Stimulated activated CD8-positive, alpha-beta memory T cell treated with anti-CD3 and anti-CD28 coated beads, Interleukin-7, amount 100 ng/mL, for 4 hours (primary cell): ENCODE measurements at places on chromosomes 6 and 20.

DNA sequence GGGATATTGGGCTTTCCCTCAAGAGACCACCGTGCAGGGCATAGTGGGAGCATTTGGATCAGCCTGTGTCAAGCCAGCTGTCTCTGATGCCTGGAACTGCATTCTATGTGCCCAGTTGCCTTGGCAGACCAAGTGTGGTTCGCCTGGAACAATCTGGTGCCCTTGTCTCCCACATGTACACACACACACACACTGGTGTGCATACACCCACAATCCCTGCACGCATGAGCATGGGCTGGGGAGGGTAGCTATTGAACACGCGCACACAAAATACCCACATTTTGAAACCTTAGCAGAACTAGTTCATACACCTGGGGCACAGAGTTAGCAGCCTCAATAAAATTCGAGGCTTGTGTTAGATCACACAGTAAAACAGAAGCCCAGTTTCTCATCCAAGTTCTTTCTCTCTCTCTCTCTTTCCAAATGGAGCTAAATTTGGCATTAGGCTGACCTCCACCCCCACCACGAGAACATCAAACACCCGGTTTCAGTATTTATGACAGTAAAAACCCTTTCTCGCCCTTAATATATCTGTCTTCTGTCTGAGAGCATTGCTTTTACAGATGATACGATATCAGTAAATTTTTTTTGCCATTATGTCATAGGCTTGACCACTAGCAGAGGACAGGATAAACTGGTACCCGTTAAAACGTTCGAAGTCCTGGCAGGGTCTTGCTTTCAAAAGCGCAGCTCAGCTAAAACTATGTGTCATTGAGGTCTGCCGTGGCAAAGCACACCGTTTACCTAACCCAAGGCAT, 18.2 kb upstream of the NFATC2 start:
- DNase-seq, result no peak

- no peak for DNase-seq
These were observed 12.2 kb downstream of the SUN5 start for GRCh38 chr20:32991792-32992641.

DNA sequence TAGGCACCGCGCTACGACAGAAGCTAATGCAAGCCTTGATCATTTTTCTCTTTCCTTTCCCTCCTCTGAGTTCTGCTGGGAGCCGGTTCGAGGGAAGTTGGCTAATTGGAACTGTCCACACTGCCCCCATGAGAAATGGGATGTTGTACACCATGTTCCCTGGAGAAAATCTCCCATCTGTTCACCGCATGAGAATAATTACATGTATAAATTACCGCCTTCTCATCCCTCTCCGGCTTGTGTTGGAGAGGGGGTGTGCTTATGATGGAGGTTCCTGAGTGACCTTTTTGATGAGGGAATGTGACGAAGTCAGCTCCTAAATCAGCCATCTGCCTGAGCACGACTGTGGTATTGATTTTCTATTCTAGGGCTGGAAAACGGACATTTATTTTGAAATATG, 320.2 kb upstream of the SULF2 start:
- DNase-seq, result no peak

DNA sequence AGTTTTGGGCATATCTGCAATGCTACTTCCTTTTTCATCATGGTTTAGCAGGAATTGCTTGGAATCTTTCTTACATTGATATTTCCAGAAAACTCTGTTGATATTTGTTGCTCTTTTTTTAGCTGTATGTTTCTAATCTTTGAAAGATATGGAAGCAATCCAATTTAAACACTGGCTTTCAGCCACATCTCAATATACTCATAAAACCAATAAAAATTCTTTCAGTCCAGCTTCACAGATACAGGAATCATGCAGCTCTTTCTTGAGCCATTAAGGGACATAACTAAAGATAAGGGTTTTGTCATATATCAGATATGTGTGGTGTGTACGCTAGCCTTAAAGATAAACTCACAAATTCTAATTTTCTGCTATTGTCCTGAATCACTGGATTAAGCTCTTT, 47.4 kb downstream of the PKIB start:
- no peak for DNase-seq

- DNase-seq, result no peak
These were observed 29.0 kb downstream of the FAM83B start for GRCh38 chr6:54875539-54875938.

GRCh38 chr6:157774153-157775135, 48.6 kb upstream of the SNX9 start:
- no peak for DNase-seq

GRCh38 chr20:61280217-61280980, 28.3 kb downstream of the CDH4 start:
- no peak for DNase-seq

- no peak for DNase-seq
These were observed 78.1 kb upstream of the FAM83B start for GRCh38 chr6:54768494-54768893.

GRCh38 chr6:67736816-67737215, 898.3 kb upstream of the ADGRB3 start:
- no peak for DNase-seq

DNA sequence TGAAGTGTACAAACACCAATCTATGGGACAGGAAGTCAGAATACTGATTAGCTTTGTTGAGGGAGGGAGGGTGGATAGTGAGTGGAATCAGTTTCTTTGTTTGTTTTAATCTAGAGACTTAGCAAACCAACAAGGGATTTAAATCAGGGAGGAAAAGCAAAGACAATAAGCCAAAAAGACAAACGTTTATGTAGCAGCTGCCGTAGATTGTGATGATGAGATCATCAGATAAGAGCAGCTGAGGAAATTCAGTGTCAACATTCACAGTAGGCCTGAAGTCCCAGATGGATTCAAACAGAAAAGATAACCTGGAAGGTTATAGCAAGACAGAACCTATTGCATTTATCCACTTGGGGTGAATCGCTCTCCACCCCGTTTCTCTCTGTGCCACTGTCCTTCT, 104.9 kb upstream of the SYNDIG1 start:
- no peak for DNase-seq

DNA sequence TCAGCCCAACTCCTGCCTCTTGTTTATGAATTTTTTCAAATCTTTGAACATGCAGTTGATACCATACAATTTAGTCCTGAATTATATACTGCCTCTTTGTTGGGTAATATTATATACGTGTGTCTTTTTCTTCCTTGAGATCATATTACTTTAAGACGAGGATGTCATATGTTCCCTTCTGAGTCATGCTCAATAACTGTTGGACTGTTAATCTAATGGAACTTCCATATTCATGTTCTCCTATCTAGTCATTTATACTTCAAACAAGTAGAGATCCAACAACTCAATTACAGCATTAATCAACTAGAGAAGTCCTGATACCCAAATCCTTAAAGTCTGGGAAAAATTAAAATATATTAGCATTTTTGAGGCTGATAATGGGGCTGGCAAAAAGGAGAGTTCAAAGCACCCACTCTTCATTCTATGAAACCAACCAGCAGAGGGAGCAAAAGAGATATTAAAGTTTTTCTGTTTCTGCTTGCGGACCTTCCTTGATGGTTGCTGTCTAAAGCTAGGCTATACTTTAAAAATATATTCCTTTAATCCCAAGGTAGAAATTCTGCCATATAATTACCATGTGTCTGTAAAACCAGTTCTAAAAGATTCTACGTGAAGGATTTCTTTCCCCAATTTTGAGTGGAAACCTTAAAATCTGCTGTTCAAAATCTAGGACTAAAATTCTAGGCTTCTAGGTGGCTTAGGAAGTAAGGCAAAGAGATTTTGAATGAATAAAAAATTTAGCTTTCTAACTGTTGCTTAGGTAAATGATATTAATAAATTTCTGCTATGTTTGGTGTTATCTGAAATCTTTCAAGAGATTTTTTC, 498.9 kb downstream of the BCKDHB start:
- no peak for DNase-seq

GRCh38 chr20:39270837-39271604, 308.9 kb downstream of the DHX35 start:
- DNase-seq, result no peak

DNA sequence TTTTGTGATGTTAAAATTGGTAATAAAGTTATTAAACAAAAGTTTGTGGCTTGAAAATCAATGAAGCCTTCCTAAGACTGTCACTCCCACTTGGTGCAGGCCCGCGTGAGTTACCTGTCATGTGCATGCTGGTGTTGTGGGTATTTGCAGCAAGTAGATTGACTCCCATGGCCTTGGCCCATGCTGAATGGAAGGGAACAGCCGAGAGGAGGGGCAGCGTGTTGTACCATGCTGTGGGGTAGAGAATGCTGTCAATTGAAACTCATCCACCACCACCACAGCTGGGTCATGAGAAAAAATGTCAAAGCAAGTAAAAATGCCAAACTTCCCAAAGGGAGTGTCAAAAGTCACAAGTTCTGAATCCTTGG, 12.7 kb upstream of the VNN1 start:
- DNase-seq, result no peak

DNA sequence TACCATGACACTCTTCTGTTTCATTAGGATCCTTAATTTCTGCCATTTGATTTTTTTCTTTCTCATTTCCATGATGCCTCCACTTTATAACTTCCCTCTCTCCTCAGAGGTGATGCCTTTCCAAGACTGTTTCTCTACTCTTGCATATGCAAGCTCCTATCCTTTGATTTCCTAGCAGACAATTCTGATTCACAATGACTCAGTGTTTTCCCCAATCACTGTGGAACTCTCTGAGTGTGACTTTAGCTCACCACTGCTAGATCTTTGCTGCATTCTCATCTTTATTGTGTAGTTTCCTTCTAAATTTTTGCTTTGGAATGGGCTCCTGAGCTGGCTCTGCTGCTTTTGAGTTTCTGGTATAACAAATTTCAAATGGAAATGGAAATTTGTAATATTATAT, 184.9 kb downstream of the TINAG start:
- DNase-seq, result no peak

GRCh38 chr6:169165561-169166300, 87.9 kb downstream of the THBS2 start:
- no peak for DNase-seq

- no peak for DNase-seq
These were observed 31.3 kb downstream of the TRAM2 start for GRCh38 chr6:52545406-52546119.

DNA sequence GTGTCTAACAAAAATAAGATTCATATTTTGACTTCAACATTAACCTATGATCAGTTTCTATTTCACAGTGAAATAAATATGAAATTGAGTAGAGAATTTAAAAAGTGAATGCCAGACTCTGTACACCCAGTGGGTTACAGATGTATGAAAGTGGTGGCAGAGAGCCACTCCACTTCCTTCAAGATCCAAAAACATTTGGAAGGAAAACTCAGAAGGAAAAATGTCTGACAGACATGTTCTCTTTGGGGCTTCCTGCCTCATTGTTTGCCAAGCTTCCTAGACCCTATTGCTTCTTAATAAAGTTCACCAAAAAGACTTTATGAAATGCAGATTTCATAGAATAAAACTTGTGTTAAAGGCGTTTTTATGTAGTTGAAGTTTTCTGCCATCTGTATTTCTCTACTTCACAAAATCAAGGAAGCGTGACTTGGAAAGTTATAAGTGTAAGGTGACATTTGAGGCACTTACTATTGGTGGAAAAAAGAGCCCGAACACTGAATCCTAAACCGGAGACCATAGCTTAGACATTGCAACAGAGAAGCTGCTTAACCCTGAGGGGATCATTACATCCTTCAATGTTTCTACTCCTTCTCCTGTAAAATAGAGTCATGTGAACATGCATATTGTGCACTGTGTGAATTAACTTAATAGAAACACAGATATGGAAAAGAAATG, 12.8 kb downstream of the HMGCLL1 start:
- DNase-seq, result no peak

DNA sequence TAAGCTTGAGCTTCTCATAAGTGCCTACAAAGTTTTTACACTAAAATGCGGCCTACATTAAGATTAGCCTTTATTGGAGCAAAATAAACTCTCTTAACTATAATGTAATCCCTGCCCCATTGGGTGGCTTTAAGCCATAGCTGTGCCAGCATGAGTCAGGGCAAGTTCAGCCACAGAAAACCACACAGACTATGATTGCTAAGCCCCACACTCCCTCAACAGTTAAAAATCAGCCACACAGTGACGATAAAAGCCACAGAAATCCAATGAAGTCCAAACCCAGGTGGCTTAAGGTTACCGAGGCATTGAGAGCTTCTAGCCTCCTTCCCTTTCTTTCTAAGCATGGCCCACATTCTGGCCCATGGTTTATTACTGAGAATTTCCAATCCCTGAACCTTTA, 61.6 kb downstream of the GRM1 start:
- no peak for DNase-seq

- peak; percentile 27 for DNase-seq
These were observed 36.9 kb downstream of the B4GALT5 start for GRCh38 chr20:49676581-49677291.

- no peak for DNase-seq
These were observed 24.9 kb downstream of the SASH1 start for GRCh38 chr6:148367411-148368024.

DNA sequence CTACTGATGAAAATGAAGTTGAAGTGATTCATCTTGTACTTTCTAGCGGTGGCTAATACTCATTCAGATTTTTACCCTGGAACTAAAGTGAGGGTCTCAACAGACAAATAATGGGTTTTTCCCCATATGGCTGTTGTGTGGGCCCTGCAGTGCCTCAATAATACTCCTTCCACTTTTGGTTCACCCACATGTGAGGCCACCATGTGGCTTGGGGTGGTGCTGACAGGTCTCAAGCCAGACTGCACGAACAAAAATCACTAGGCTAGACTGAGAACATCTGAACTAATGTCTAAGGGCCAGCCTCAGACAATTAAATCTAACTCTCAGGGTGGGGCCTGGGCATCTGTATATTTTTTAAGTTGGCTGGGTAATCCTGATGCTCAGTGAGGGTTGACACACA, 7.9 kb upstream of the COL12A1 start:
- DNase-seq, result no peak

DNA sequence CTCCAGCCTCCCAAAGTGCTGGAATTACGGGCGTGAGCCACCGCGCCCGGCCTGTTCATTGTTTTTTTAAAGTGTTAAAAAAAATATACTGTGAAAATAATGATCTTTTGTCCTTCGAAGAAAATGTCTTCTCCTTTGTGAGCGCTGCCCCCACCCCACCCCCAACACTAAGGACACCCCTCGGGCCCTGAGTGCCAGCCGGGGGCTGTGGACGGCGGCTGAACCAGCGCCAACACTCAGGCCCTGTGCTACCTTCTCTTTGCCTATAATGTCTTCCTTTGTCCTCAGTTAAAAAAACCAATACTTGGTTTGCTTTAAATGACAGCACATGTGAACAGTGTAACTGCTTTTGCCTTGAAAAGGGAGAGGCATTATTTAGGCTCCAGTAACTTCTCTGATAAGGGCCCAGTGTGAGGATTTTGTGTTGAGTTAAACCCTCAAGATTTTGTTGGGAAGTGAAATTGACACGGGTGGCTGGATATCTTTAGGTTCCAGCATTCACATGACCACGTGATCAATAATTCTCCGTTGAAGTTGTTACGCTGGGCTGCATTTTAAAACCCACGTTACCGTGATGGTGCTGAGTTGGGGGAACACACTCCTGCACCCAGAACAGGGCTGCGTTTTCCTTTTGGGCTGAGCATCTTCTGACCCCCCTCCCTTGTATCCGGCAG, 9.5 kb upstream of the ADRM1 start:
- DNase-seq, result no peak

DNA sequence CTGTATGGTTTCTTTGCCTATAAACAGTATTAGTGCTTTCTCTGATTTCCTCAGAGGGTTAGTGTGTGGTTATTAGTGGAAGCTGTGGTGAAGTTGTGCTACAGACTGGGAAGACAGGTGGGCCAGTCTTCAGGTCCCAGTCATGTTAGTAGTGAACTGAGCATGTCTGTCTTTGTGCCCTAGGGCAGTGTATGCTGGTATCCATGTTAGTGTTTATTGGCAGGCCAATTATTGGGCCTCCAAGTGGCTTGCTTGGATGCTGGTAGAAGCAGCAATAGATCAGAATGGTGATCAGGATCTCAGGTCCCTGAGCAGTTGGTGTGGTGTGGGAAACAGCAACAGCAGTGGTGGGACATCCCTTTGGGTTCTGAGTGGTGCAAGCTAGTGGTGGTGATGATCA, 137.6 kb downstream of the OTOR start:
- DNase-seq, result no peak
